ENCODE measurements at places on chromosomes 12 and 14.

- no peak for DNase-seq
Measured at GRCh38 chr14:67461341-67461985, 27.1 kb downstream of the TMEM229B start.

DNA sequence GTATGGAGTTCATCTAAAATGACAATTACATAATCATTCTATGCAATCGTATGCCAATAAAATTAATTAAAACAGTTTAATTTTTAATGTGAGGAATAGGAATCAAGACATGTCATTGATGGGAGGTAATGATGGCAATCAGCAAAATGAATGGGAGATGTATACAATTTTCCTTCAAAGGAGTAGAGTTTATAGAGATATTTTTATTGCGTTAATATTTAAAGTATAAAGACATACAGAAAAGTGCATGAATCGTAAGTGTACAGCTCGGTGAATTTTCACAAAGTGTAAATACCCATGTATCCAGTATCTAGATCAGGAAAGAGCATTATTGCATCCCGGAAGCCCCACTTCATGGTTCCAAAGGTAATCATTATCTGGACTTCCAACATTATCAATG, 1.2 kb downstream of the MIPOL1 start:
- no peak for DNase-seq

- DNase-seq = no peak
Measured at GRCh38 chr12:12466157-12466556, 96.5 kb downstream of the DUSP16 start.

- no peak for DNase-seq
Measured at GRCh38 chr12:52191841-52192791, at the start of gene KRT80. TSS of gene KRT80 (minus strand) at chr12:52192014. CDS start at chr12:52191902, 112 bp downstream.

DNA sequence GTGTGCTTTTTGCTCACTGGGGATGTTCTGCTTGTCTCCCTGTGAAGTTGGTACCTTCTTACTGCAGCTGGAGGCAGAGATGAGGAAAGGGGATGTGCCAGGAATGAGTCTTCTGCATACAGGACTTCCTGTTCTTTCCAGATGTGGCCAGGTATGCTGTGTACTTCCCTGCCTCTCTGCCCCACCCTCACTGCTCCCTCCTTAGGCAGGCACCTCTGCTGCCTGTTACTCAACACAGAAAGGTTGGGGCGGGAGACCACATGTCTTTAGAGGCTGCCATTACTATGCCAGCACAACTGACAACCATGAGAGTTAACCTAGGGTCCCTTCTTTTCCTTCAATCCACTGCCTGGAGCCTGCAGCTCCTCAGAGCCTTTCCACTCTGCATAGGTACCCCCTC, 2.0 kb upstream of the OAS3 start:
- no peak for DNase-seq

DNA sequence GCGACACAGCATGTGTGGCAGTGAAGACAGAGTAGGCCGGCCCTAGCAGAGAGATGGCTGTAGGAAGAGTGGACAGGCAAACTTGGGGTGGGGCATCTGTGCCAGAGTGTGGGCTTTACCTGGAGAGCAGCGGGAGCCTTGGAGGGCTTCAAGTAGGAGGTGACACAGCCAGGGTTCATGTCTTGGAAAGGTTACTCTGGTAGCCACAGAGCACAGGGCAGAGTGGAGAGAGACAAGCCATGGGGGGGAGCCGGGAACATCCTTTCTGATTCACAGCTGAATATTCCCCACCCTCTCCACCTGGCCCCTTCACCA, 53.5 kb upstream of the DIO3 start:
- DNase-seq = no peak

DNA sequence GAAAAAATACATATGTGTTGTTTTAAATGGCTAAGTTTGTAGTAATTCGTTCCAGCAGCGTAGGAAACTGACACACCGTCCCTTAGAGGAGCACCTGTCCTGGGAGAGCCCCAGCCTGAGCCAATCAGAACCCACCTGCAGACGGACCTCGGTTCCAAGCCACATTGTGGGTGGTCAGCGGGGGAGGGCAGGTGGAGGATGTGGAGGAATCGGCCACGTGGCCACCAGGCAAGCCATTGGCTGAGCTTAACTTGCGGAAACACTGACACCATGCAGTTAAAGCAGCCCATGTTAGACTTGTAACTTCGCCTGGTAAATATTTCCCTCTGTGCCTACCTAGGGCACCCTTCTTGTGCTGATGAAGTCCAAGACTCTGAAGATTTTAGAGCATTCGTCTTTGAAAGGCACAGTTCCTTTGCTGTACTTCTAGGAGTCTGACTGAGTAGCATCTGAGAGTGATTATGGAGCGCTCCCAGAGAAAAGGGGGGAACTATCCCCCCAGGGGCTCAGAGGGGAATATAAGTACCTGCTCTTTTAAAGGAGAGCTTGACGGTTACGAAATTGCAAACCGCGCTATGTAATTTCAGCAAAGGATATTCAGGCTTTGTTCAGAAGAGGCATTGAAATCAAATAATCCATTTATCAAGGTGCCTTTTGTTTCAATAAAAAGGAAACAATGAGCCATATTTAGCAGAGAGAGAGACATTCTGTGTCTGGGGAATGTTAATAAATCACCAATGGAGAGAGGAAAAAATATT, 135.7 kb downstream of the TMEM132C start:
- no peak for DNase-seq

GRCh38 chr12:64387197-64387816, 3.3 kb downstream of the C12orf56 start:
- DNase-seq = no peak

- DNase-seq = no peak
Measured at GRCh38 chr14:56474419-56475022, 105.1 kb upstream of the TMEM260 start.

DNA sequence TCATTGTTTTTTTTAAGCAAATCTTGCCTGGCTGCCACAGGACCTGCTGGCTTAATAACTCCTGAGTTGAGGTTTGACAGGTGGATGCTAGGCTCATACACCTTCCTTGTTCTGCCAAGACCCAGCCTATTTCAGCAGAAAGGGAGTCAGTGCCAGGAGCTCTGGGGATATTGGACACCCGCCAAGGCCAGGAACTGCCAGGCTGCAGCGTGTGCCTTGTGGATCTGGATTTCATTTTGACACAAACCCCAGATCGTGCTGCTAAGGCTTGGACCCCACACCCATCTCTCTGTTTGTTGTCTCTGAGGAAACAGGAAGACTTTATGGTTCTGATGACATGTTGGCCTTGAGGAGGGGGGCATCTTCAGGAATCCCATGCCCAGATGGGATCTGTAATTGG, 44.4 kb upstream of the PRIMA1 start:
- DNase-seq = no peak

DNA sequence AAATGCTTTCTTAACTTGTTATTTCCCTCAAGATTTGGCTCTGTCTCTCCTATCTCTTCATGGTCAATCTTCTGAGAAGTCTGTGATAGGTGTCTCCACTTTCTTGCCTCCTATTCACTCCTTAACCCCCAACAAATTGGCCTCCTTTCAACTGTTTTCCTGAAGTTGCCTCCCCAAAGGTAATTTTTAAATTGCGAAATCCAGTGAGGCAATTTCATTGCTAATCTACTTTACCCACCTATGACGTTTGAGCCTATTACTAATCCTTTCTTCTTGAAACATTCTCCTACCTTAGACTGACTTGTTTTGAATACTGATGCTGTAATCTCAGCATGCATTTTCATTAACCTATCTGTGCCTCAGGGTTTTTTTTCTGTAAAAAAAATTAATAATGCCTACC, 6.0 kb upstream of the KCNH5 start:
- DNase-seq = no peak

- no peak for DNase-seq
Measured at GRCh38 chr12:88505696-88506095, 74.6 kb downstream of the KITLG start.

- no peak for DNase-seq
Measured at GRCh38 chr12:75937486-75937885, 94.1 kb downstream of the PHLDA1 start.

DNA sequence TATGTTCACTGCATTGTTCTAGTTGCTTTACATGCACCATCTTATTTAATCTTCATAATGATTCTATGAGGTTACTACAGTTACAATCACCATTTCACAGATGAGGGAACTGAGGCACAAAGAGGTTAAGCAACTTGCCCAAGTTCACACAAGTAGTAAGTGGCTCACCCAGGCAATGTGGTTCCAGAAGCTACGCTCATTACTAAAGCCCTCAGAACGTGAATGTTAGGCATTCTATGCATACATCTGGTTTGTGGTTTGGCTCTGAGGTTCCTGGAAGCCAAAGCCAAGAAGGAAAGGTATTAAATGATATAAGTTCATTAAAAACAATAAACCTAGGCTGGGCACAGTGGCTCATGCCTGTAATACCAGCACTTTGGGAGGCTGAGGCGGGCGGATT, 14.4 kb upstream of the VRTN start:
- DNase-seq = no peak

GRCh38 chr14:68395604-68396003, 397.3 kb downstream of the ZFP36L1 start:
- no peak for DNase-seq

DNA sequence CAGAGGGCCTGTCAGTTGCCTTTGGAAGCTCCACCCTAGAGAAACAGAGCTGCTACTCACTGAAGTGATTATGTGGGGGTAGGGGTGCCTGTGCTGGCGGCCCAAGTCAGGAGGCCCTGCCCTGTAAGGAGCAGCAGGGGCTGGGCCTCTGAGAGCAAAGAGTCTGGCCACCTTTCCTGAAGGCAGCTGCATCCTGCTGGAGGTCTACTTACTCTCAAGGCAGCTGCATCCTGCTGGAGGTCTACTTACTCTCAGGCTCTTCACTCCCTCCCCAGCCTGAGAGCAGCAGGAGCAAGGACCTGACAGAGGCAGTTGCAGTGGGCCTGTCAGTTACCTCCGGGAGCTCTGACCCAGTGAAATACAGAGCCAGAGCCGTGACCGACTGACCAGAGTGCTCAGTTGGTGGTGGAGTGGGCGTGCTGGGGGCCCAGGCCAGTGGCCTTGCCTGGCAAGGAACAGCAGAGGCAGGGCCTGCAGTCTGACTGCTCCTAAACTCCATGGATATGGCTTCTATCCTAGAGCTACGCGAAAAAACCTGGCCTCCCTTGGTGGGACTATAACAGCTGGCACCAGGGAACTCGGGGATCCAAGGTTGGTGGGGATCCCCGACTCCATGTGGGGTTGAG, 32.3 kb downstream of the RAD51B start:
- no peak for DNase-seq

GRCh38 chr12:42420395-42420794, 94.4 kb downstream of the PPHLN1 start:
- DNase-seq = no peak

- DNase-seq = peak; percentile 6
Measured at GRCh38 chr12:31324845-31325523, 966 bp downstream of the SINHCAF start.

- no peak for DNase-seq
Measured at GRCh38 chr12:8549381-8549780, 8.7 kb upstream of the CLEC4E start.

DNA sequence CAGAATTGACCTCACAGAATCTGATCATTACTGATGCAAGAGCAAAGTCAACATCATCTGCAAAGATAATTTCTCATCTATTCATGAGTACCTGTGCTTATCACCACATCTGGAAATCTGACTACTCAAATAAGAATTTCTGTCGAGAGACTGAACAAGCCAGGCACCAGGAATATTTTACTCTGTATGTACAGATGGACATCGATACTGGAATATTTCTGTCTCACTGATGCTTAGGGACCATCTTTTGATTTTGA, 105.2 kb downstream of the BICD1 start:
- no peak for DNase-seq

DNA sequence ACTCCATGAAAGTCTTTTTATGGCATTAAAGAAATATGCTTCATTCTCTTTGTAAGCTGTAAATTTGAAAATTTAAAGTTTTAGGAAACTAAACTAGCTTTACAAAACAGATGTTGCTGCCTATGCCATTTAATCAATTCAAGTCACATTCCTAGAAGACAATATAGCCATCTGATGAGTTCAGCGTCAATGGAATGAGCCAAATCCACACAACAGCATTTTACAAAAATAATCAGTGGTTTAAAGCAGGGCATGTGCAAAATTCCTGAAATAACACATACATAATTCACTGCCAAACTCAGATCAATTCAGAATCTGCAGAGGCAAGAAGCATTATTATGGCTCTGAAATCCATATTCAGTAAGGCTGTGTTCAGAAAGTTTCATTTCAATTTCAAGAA, 75.6 kb downstream of the MED13L start:
- no peak for DNase-seq

- DNase-seq = no peak
Measured at GRCh38 chr12:29726321-29726692, 57.4 kb downstream of the TMTC1 start.

- DNase-seq = no peak
Measured at GRCh38 chr12:116864371-116865160, 16.7 kb downstream of the HRK start.

DNA sequence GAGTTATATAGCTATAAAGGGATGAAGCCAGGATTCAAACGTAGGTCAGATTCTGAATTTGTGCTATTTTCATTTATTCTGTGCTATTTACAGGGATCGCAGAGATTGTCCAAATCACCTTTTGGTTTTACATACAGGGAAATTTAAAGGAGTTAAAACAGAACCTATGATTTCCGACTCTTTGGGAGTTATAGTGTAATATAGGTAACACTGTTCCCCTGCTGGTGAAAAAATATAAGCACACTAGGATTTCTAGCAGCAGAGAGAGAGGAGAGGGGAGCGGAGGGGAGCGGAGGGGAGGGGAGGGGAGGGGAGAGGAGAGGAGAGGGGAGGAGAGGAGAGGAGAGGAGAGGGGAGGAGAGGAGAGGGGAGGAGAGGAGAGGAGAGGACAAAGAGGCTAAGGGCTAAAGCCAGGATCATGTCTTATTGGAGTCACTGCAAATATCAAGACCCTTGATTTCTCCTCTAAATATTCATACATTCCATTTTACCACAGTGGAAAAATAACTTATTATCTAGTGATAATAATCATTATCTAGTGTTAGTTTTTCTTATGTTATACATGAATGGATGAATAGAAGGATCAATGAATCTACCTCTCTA, 46.2 kb upstream of the KCNH5 start:
- no peak for DNase-seq

DNA sequence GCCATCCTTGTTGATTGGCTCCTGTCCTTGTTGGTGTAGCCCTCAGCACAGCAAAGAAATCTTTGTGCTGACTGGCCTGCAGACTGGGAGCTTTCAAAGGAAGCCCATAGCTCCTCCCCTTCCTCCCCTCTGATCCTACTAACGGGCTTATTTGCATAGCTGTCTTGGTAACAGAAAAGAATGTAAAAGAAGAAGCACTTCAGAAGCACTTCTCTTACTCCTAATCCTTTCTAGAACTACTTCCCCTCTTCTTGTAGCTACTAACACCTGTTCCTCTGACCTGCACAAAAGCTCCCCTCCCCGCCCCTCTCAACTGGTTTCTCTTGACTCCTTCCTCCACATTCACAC, 14.3 kb upstream of the RIC8B start:
- DNase-seq = no peak

GRCh38 chr12:9319842-9320173, 111.6 kb upstream of the PZP start:
- DNase-seq = no peak

GRCh38 chr12:9673404-9674225, 4.1 kb downstream of the CLEC2D start:
- DNase-seq = no peak
